ENCODE measurements at places on chromosomes 3 and 15. TPM values are rescaled to one million over a fixed set of nuclear protein-coding genes. Genes with fewer than 3 reads are reported as not detected.

The TGM5 gene
- under 0.01 TPM for total RNA-seq

The CLRN1 gene
- not detected for total RNA-seq

The CSNK1G1 gene
- total RNA-seq: 14.0 TPM

The CHST13 gene
- 36.4 TPM for total RNA-seq

The EPB42 gene
- 0.54 TPM for total RNA-seq

The CP gene
- 10.2 TPM for total RNA-seq

The COL8A1 gene
- total RNA-seq: not detected

The C3orf70 gene
- under 0.01 TPM for total RNA-seq

The SLC22A14 gene
- total RNA-seq: under 0.01 TPM

The LMCD1 gene
- total RNA-seq: 0.81 TPM

The GATM gene
- total RNA-seq: 23.2 TPM

The CMTM6 gene
- 48.2 TPM for total RNA-seq

The FEZF2 gene
- total RNA-seq: not detected

The RTP3 gene
- total RNA-seq: not detected

The CHRNA5 gene
- total RNA-seq: 1.6 TPM

The GOLGA8K gene
- 1.9 TPM for total RNA-seq

The IFT57 gene
- 36.6 TPM for total RNA-seq

The NANOGP8 gene
- total RNA-seq: 0.27 TPM

The GREM1 gene
- total RNA-seq: under 0.01 TPM

The AGTR1 gene
- total RNA-seq: not detected

The EHD4 gene
- total RNA-seq: 6.7 TPM

The CCDC13 gene
- total RNA-seq: 1.1 TPM

The MYO5C gene
- total RNA-seq: 41.2 TPM

The TM6SF1 gene
- 2.4 TPM for total RNA-seq

The MORC1 gene
- under 0.01 TPM for total RNA-seq

The SLC4A7 gene
- total RNA-seq: 9.7 TPM

The MRPL47 gene
- total RNA-seq: 7.5 TPM

The SCN5A gene
- 0.27 TPM for total RNA-seq

The DNAJC19 gene
- total RNA-seq: 21.3 TPM

The CRYGS gene
- 0.81 TPM for total RNA-seq

The APOD gene
- not detected for total RNA-seq

The NPAP1 gene
- under 0.01 TPM for total RNA-seq

The GPR156 gene
- total RNA-seq: under 0.01 TPM

The B3GALNT1 gene
- total RNA-seq: 12.7 TPM

The GRAMD1C gene
- 2.4 TPM for total RNA-seq

The TRH gene
- total RNA-seq: 6.5 TPM

The FBXO40 gene
- not detected for total RNA-seq

The USF3 gene
- total RNA-seq: 12.1 TPM

The ANKRD34C gene
- not detected for total RNA-seq

The FMN1 gene
- 0.27 TPM for total RNA-seq

The STRIT1 gene
- total RNA-seq: not detected

The PHLDB2 gene
- 4.8 TPM for total RNA-seq

The SPTSSB gene
- total RNA-seq: under 0.01 TPM

The CCR3 gene
- total RNA-seq: 0.27 TPM

The AGBL1 gene
- total RNA-seq: under 0.01 TPM

The NMB gene
- 2.4 TPM for total RNA-seq

The SLC22A13 gene
- 0.27 TPM for total RNA-seq

The HTR3E gene
- total RNA-seq: not detected

The REC114 gene
- not detected for total RNA-seq

The DAZL gene
- total RNA-seq: not detected

The TERC gene
- total RNA-seq: 149 TPM

The ZBED2 gene
- total RNA-seq: under 0.01 TPM

The P3H2 gene
- total RNA-seq: under 0.01 TPM

The ADGRG7 gene
- total RNA-seq: not detected

The RASSF1 gene
- 217 TPM for total RNA-seq

The ABI3BP gene
- total RNA-seq: 1.1 TPM

The HGD gene
- total RNA-seq: not detected

Measured in hematopoietic multipotent progenitor cell (in vitro differentiated cells).